ENCODE measurements at places on chromosomes 11 and 22.

DNA sequence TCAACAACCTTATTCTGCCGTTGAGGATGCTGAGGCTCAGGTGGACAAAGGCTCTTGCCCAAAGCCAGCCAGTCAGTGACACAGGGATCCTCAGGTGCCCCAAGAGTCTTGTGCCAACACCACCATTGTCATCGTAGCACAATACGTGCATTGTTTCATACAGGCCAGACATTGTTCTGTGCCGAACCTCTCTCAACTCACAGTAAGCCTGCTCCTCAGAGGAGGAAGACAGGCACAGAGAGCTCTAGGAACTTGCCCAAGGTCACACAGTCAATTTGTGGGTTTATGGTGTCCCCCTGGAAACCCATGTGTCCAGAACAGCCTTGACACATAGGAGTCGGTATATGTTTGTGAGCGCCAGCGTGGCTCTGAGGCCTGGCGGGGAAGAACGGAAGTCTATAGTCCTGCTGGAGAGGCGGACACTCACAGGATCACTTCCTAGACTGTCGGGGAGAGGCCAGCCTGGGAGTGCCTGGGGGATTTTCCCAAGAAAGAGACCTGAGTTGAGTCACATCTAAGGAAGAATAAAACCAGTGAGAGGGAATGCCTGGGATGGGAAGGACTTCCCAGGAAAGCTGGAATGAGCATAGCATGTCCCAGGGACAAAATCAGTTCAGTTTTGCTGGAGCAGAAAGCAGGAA lies 20.2 kb downstream of the LIF start:
- DNase-seq = no peak

DNA sequence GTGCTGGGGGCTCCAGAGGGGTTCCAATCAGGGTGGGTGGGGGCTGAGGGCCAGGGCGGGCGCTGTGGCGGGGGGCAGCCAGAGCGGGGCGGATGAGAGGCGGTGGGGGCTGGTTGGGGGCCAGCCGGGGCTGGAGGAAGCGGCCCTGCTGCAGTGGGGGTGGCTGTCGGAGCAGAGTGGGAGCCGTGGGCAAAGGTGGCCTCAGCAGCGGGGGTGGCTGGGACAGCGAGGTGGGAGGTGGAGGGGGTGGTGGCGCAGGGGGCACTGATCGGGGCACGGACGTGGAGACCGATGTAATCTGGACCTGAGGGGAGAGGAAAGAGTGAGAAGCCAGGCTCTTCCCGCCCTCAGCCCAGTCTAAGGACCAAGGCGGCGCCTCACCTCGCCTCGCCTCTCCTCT lies 5.1 kb downstream of the RCOR2 start:
- no peak for DNase-seq

DNA sequence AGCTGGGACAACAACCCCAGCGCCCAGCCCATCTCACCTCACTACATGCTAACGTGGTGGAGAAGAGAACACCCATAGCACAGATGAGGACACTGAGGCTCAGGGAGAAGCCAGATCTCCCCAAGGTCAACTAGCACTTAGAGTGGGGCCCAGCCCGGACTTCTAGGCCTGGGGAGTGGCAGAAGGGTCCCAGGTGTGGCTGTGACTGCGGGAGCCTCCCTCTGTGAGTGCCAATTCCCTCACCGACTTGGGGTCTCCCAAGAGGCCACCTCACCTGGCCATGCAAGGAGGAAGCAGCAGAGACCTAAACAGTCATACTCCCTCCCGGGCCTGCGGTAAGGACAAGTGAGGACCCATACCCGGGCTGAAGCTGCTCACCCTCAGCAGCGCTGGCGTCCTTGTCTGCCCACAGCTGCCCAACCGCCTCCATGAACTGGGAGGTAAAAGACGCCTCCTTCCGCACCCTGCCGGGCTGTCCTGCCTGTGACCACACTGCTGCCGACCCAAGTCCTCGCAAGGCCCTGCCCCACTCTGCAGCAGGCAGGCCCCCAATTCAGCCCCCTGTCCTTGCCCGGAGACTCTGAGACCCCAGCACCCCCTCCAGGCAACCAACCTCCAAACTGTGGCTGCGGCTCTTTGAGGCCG lies 93.2 kb upstream of the RTL6 start:
- no peak for DNase-seq

GRCh38 chr11:83310718-83311117 lies 24.6 kb upstream of the CCDC90B start:
- no peak for DNase-seq

DNA sequence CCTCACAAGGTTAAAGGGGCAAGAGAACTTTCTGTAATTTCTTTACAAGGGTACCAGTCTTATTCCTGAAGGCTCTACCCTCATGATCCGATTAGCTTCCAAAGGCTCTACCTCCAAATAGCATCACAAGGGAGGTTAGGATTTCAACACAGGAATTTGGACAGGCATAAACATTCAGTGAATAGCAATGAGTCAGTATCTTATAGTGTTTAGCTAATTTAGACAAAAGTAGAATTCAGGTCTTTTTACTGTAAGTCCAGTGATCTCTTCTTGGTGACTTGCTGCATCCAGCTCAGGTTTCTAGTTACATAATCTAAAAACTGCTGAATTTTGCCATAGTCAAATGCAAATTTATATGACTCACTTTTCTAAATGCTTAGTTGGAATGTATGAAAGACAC lies 1995.6 kb upstream of the RAG2 start:
- no peak for DNase-seq

GRCh38 chr11:78226684-78227680 lies 38.3 kb downstream of the USP35 start:
- DNase-seq = no peak

GRCh38 chr11:73387594-73388264 lies 11.5 kb downstream of the RELT start:
- no peak for DNase-seq

DNA sequence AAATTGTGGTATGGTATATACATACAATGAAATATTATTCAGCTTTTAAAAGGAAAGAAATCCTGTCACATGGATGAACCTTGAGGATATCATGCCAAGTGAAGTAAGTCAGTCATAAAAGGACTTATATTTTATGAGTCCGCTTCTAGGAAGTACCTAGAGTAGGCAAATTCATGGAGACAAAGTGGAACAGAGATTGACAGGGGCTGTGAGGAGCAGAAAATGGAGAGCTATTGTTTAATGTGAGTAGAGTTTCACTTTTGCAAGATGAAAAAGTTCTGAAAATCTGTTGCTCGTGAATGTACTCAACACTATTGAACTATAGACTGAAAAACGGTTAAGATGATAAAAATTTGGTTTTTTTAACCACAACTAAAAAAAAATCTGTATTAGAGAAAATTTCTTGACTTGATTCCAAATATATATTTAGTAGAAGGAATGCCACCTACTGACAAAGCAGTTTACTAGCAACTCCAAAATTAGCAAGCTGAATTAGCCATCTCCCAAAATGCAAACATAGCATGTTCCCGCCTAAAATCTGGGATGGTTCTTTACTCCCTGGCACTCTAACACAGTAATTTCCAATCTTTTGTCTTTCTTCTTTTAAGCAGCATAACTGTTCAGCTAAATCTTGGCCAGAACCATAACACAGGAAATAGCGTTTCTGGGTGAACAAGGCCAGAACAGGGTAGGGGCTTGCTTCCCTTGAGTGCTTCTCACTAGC lies 1.5 kb downstream of the UFD1 start:
- peak; percentile 38 for DNase-seq

DNA sequence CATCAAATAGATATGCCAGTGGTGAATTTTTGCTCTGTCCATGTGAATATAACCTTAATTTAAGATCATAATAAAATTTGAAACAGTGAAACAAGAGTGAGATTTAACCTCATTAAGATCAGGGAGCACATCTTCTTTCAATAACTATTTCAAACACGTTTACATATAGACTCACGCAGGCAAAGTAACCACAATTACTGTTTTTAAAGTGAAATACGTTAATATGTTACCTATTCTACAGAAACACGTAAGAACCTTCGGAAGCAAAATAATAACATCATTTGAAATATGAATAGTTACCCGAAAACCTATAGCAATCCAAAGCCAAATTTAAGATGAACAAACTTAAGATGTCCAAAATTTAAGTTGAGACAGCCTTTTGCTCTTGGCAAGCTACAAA lies 136.2 kb upstream of the ZC3H12C start:
- no peak for DNase-seq

DNA sequence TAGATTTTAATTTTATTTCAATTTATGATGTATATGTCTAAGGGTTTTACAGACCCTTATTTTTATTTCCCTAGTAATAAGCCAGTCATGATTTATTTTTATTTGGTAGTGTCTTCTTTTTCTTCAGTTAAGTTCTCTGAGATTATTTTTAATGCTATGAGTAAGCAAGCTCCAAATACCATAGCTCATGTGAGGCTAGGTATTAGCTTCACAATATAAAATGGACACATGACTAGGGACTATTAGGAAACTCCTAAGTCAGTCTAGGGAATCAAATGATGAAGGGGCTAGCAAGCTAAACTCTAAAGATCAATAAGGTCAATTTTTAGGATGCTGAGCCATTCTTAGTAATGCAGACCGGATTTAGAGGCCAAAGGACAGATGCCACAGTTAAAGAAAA lies 45.9 kb downstream of the CKAP5 start:
- DNase-seq = no peak
